ENCODE measurements at places on chromosomes 2 and 18. TPM values are rescaled to one million over a fixed set of nuclear protein-coding genes. Genes with fewer than 3 reads are reported as not detected.

Gene IL36G
- not detected for total RNA-seq

Gene SCN1A
- not detected for total RNA-seq

Gene MOGAT1
- total RNA-seq: not detected

Gene C18orf54
- total RNA-seq: 5.2 TPM

Gene ZNF892
- 4.8 TPM for total RNA-seq

Gene TXNDC2
- not detected for total RNA-seq

Gene LRP1B
- total RNA-seq: not detected

Gene NABP1
- total RNA-seq: 11.8 TPM

Gene CYP27A1
- total RNA-seq: 7.1 TPM

Gene TRIM43
- total RNA-seq: not detected

Gene APLF
- total RNA-seq: 13.3 TPM

Gene MYO5B
- 0.87 TPM for total RNA-seq

Gene FAM124B
- total RNA-seq: 13.3 TPM

Gene TEKT4
- total RNA-seq: not detected

Gene TMEM17
- total RNA-seq: 1.1 TPM

Gene HOXD9
- total RNA-seq: 23.8 TPM
